ENCODE measurements at places on chromosomes 11 and 22.

- ATAC-seq, result no peak
Measured at GRCh38 chr11:66877588-66878385, 20.9 kb downstream of the LRFN4 start.

GRCh38 chr22:46062971-46063631, 86.1 kb upstream of the WNT7B start:
- no peak for ATAC-seq

GRCh38 chr11:123517559-123518364, 87.7 kb downstream of the GRAMD1B start:
- no peak for ATAC-seq

DNA sequence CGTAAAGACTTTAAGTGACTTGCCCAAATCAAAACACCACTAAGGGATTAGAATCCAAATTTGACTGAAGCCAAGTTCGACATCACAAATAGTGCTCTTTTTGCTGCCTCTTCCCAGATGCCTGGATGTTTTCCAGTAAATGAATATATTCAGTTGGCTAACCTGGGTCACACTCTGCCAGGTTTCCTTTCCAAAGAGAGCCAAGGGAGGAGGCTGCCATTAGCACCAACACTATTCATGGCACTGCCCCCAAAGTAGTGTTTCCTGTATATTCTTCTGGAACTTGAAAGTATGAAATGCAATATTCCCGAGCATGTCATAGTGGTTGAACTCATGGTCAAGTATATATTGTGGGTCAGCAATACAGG, 219.3 kb upstream of the UBASH3B start:
- no peak for ATAC-seq

DNA sequence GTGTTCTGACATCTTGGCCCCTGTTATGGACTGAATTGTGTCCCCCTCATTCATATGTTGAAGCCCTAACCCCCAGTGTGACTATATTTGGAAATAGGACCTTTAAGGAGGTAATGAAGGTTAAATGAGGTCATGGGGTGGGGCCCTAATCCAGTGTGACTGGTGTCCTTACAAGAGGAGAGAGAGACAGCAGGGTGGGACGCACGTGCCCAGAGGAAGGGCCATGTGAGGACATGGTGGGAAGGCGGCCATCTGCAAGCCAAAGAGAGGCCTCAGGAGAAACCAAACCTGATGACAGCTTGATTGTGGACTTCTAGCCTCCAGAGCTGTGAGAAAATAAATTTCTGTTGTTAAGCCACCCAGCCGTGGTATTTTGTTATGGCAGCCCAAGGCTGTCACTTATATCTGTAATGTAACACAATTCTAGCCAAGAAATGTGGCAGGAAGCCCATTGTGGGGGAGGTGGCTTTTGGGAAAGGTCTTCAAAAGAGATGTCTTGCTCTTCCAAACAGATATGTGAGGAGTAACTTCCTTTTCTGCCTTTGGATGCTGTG, 23.7 kb downstream of the SLC22A6 start:
- no peak for ATAC-seq

DNA sequence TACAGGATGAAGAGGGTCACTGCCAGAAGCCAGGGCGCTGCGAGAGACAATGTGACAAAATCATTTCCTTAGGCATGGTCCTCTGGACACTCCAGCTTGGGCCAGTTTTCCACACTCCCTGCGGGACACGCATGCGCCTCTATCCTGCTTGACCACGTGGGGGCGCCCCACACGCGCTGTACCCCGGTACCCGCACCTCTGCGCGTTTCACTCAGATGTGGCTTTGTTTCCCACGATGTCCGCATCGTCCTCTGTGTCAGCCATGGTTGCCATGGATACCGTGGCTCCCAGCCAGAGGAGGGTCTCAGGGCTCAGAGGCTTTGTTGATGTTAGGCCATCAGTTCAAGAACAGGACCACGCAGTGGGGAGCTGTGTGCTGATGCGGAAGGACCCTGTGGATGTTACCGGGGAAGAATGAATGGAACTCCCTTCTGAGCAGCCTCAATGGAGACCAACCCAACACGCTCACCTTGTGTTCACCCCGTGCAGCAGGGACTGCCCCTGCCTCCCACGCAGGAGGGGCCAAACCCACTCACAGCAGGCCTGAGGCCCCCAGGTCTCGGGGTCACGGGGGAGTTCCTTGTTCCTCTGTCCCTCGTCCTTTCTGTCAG, 101.1 kb upstream of the SLC22A12 start:
- peak; percentile 90 for ATAC-seq

DNA sequence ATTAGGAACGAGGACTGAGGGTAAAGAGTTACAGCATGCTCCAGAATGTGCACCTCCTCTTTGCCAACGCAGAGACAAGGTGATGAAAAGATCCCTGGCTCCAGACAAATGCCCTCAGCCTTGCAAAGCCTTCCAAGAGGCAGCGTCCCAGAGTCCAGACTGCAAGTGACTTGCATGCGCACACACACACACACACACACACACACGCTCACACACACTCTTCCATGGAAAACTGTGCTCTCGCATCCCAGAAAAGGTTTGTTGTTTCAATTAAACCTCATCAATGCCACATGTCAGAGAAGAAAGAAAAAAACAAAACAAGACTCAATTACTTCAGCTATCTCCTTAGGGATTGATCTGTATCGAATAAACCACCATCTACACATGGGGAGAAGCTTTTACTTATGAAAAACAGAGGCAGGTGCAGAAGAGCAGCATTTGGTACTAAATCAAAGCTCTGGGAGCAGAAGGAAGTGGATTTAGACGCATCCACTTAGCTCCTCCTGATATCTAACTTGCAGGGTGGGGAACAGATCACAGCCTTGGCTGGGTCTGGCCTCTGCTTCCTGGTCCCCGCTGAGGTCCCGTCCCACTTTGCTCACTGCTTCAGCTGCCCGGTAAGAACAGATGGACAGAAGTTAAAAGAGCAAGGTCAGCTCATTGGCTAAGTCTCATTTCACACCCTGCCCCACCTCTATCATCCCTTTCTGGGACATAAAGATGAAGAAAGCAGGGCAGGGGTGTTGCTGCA, 249.8 kb upstream of the BLID start:
- ATAC-seq, result no peak

DNA sequence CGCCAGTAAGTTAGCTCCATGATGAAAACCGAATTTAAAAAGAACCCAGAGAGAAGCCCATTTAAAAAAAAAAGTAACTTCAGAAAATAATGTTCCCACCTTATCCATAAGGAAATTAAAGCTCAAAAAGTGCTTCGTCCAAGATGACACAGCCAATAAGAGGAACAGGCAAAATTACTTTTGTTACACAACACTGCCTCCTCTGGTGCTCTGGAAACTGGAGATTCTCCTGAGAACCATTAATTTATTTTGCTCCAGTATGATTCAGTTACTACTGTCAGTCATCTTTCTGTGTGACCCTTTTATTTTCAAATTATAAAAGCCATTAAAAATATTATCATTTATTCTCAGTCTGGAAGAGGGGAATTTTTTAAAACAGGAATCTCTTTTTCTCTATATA, 2.0 kb downstream of the IFT27 start:
- ATAC-seq, result no peak

- no peak for ATAC-seq
Measured at GRCh38 chr11:44765026-44765595, 38.3 kb downstream of the TSPAN18 start.

DNA sequence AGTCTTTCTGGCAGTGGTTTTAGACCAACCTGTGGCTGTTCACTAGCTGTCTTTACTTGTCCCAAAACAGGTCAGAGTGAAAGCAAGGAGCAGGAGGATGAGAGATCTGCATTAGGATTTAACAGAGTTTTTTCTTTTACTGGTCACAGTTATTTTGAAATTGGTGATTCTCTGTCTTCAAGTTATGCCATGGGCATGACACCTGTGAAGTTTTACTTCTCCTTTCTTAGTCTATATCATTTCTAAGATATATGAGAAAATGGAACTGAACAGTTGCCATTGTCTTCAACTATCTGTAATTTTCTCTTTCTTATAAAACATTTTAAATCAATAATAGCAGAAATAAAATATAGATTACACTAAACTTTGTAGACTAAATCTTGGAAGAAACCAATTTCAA, 60.6 kb downstream of the TRPC6 start:
- ATAC-seq, result no peak

- ATAC-seq, result no peak
Measured at GRCh38 chr11:43582863-43583462, 97.6 kb upstream of the HSD17B12 start.

DNA sequence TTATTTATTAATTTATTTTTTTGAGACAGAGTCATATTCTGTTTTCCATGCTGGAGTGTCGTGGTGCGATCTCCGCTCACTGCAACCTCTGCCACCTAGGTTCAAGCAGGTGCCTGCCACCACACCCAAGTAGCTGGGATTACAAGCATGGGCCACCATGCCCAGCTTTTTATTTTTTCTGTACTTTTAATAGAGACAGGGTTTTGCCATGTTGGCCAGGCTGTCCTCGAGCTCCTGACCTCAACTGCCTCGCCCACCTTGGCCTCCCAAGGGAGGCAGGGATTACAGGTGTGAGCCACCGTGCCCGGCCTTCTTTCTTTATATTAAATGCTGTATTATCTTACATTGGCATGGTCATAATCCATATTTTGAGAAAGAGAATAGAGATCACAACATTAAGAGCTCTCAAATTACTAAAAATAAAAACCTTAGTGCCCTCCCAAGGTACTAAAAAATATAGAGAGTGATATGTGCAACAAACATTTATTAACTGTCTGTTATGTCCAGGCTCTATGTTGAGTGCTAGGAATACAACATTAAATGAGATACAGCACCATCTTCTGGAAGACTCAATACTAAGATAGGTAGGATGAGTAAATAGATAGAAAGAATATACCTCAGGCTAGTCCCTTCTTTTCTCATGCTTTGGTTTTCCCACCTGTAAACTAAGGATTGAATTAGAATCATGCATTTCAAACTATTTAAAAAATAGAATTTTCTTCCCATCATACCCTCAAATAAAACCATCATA, 84.1 kb downstream of the BBOX1 start:
- peak; percentile 87 for ATAC-seq

DNA sequence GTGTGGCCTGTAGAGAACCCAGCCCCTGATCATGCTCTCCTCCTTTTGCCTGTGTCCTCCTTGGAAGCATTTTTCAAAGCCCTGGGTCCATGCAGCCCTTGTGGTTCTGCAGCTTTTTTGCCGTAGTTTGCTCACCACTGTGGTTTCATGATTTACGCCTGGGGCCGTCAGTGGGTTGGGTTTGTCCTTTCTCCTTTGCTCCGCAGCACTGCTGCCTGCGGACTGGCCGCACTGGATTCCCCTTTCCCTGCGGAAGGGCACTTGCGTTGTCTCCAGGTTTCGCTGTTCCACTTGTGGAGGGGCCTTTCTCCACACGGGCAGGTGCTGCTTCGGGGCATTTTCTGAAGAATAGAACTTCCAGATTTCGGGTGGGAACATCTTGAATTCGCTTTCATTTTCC, 1260.9 kb downstream of the BRD1 start:
- no peak for ATAC-seq

- ATAC-seq, result peak; percentile 59
Measured at GRCh38 chr11:119479685-119480275, 56.8 kb upstream of the THY1 start.

GRCh38 chr11:57457643-57458023, 2.7 kb upstream of the RTN4RL2 start:
- peak; percentile 40 for ATAC-seq

- ATAC-seq, result no peak
Measured at GRCh38 chr22:39665229-39665628, 94.7 kb downstream of the CACNA1I start.

GRCh38 chr11:19436932-19437331, 196.2 kb upstream of the E2F8 start:
- no peak for ATAC-seq

DNA sequence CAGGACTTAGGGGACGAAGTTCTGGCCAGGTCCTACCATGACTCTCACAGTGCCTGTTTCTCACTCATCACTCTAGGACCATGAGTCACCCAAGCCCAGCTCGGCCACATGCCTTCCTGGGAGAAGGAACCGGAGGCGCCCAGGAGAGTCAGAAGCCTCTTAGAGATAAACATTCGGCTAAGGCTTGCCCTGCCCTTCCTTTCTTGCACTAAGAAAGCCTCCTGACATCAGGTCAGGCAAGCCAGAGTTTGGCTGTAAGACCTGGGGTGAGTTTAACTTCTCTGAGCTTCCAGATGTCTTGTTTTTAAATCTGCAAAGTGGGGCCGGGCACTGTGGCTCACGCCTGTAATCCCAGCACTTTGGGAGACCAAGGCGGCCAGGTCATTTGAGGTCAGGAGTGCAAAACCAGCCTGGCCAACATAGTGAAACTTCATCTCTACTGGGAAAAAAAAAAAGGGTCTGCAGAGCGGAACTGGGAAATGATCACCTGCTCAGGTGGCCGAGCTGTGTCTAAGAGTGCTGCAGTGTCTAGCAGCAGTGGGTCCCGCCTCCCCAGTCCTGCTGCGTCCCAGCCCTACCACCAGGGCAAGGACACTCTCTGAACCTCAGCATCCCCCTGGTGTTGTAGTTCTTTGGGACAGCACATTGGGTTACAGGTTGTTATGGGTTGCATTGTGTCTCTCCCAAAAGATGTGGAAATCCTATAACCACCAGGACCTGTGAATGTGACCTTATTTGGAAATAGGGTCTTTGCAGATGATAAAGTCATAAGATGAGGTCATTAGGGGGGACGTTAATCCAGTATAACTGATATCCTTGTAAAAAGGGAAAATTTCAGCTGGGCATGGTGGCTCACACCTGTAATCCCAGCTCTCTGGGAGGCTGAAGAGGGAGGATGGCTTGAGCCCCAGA, 1.8 kb upstream of the CARS1 start:
- no peak for ATAC-seq

- no peak for ATAC-seq
Measured at GRCh38 chr22:46776876-46777608, 14.6 kb downstream of the TBC1D22A start.

DNA sequence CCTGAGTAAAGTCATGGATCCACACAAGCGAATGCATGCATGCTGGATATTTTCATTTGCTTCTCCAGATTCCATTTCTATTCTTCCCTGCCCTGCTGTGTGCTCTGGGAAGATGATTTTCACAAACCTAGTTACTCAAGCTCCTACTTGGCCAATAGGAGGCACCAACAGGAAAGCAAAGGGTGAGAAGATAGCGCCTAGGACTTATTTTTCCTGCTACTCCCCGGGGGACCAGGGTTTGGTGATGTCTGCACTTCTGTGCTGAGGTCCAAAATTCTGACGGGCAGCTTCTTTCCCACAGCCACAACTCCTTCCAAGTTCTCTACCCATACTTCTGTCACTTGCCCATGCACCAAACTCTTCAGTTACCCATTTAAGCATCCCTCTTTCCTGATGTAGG, 509.3 kb upstream of the TENM4 start:
- no peak for ATAC-seq

DNA sequence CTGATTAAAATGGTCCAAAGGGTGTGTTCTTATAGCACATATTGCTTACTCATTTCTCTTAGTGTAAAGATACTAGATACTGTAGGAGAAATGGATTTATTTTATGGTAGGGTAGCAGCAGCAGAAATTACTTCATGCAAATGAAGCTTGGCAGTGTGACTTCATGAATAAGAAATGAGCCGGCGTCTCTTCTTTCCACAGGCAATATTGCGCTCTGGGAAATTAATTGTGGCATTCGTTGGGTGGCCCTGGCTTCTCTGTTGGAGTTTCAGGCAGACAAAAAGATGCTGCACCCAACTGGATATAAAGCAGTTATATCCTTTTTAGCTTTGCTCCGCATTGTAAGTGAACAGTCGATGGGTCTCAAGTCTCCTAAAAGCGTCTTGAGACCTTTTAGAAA, 211.0 kb upstream of the NAV2 start:
- ATAC-seq, result no peak

GRCh38 chr22:35837101-35837727, 119.5 kb downstream of the APOL5 start:
- ATAC-seq, result no peak

GRCh38 chr11:126968915-126969314, 31.7 kb downstream of the KIRREL3 start:
- ATAC-seq, result no peak
